ENCODE measurements at places on chromosomes 12 and 14. TPM values are rescaled to one million over a fixed set of nuclear protein-coding genes. Genes with fewer than 3 reads are reported as not detected.

IKBIP gene
- total RNA-seq, result 127 TPM

DNA sequence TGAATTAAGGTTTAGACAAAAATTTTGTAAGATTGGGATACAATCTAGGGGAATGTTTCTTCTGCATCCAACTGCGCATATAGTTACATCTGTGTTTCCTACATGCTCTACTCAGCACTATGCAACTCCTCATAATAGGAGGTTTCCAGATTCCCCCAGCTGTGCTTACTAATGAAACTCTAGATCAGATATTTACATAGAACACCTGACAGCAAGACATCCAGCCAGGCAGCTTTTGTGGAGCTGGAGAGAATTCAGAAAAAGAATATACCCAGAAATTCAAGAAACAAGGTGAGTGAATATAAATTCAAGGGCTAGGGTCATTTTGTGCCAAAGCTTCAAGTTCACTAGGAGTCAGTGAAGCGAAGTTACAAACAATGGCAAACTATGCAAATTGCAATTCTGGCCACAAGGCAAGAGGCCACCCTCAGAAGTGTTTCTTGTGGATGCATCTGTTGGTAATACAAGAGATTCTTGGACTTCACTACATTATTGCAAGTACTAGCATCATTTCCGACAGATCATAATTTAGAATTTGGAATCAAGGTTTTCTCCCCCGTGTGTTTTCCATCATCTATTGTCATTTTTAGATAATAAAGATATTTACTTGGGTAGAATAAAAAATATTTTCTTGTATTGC is 341.2 kb upstream of the NAV3 start:
- H3K4me1 ChIP-seq, result peaks cover 6% of the 10 kb centered on the region
- H3K27ac ChIP-seq, result no peak overlapping the region
- H3K27me3 ChIP-seq, result no peaks in the 10 kb centered on the region
- no peak for DNase-seq
- no peak overlapping the region for H3K4me3 ChIP-seq

GRCh38 chr12:116879509-116880212 is 1.6 kb downstream of the HRK start:
- no peak overlapping the region for H3K27ac ChIP-seq
- no peak for DNase-seq
- peaks cover 44% of the 10 kb centered on the region for H3K27me3 ChIP-seq

DNA sequence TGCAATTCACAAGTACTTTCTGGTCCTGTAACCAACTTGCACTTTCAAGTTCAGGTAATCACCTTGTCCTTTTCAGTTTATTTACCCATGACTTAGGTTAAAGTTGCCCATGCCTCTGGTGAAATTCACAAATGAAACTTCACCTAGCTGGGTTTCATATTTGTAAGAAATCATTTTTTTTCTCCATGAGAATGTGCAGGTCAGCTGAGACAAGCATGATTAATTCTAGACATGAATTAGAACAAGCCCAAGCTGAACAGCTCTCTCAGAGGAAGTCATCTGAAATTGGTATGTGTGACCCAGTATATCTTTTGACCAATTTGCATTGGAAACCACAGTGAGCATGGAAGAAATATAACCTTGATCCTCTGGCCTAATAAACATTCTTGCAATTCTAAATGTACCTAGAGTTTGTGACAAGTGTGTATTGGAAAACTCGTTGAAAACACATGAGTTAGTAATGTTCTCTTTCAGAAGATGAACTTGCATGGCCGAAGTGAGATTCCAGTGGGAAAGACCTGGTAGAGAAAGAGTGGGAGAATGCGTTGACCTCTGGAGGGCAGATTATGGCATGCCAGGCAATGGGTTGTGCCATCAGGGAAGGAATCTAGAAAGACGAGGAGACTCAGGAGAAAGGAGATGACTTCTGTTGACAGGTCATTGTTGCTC is 486.5 kb downstream of the ZFP36L1 start:
- no peaks in the 10 kb centered on the region for H3K27me3 ChIP-seq
- peaks cover 5% of the 10 kb centered on the region for H3K36me3 ChIP-seq
- no peak overlapping the region for H3K4me3 ChIP-seq
- DNase-seq, result no peak
- no peak overlapping the region for H3K27ac ChIP-seq

- H3K36me3 ChIP-seq, result no peaks in the 10 kb centered on the region
- H3K4me3 ChIP-seq, result no peak overlapping the region
- H3K4me1 ChIP-seq, result no peaks in the 10 kb centered on the region
- no peak overlapping the region for H3K27ac ChIP-seq
Observed at GRCh38 chr14:69749956-69750355, 17.0 kb upstream of the SRSF5 start.

DNA sequence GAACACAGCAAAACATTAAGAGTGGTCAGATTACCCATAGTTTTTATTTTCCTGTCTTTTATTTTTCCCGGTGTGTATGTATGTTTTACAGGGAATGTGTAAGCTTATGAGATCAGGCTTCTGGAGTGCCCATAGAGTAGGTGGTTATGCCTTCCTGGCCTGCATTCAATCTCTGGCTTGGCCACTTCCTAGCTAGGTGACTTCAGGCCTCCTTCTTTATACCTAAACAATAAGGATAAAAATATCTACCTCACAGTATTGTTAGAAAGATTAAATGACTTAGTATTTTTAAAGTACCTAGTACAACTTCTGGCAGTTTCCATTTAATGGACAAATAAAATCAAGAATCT is 42.4 kb downstream of the ITPR2 start:
- peak overlapping the region; percentile 56 for H3K27ac ChIP-seq
- H3K36me3 ChIP-seq, result no peaks in the 10 kb centered on the region
- H3K4me1 ChIP-seq, result peaks cover 66% of the 10 kb centered on the region
- no peaks in the 10 kb centered on the region for H3K27me3 ChIP-seq
- H3K4me3 ChIP-seq, result no peak overlapping the region
